ENCODE measurements at places on chromosomes 3 and 15.

- DNase-seq = no peak
Observed at GRCh38 chr3:42652251-42652610, 1.3 kb upstream of the ZBTB47 start.

DNA sequence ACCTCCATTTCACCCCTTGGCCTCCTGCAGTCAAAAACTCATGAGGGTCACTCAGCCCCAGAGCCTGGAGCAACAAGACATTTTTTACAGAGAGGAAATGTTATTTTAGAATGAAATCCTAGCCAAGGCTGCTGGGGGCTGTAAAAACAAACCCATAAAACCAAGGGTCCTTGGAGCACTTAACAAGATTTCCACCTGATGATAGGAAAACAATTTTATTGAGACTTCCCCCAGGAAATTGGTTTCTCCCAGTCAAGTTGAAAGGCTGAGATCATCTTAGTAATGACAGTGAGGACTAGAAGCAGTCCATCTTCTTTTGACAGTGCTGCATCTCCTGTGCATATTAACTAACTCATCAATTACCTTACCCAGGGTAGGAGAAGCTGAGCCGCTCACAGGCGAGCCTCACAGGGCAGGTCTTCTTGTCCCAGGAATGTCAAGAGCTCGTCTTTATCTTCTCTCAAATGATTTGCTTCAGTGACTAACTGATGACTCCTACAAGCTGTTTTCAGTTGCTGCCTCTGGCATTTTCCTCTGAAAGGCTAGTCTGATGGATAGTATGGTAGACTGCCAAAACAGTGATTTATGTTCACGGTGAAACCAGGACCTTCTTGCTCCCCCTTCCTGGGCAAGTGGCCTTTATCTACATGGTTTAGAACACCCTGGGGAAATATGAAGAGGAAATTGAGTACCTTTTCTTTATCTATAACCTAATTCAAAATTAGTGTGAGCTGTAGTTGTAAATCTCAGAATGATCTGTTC, 34.6 kb upstream of the AEN start:
- no peak for DNase-seq

DNA sequence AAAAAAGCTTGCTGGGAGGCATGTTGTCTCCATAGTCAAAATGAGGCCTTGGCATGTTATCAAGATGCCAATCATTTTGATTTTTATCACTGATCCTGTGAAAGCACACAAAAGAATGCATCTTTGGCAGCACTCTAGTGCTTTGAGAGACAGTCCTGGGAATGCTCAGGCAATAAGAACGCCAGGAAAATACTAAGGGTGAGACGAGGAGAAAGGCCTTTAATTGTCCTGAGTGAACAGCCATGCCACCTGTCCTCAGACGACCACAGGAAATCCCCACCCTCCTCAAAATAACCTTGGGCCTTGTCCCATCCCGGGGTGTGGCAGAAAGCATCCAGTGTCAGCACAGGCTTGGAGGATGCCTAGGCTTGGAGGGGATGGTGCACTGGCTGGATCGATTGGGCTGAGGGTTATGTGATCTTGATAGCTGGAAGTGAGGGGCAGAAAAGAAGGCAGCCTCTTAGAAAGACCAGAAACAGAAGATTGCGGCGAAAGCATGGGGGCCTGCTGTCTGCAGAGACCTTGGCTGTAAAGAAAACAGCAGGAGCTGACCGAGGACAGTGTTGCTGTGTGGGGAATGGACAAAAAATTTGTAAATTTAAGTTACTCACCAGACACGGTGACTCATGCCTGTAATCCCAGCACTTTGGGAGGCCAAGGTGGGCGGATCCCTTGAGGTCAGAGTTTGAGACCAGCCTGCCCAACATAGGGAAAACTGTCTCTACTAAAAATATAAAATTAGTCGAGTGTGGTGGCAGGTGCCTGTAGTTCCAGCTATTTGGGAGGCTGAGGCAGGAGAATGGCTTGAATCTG, 7.3 kb downstream of the TMEM158 start:
- no peak for DNase-seq

- no peak for DNase-seq
Observed at GRCh38 chr15:90402767-90403166, 14.7 kb downstream of the IQGAP1 start.

DNA sequence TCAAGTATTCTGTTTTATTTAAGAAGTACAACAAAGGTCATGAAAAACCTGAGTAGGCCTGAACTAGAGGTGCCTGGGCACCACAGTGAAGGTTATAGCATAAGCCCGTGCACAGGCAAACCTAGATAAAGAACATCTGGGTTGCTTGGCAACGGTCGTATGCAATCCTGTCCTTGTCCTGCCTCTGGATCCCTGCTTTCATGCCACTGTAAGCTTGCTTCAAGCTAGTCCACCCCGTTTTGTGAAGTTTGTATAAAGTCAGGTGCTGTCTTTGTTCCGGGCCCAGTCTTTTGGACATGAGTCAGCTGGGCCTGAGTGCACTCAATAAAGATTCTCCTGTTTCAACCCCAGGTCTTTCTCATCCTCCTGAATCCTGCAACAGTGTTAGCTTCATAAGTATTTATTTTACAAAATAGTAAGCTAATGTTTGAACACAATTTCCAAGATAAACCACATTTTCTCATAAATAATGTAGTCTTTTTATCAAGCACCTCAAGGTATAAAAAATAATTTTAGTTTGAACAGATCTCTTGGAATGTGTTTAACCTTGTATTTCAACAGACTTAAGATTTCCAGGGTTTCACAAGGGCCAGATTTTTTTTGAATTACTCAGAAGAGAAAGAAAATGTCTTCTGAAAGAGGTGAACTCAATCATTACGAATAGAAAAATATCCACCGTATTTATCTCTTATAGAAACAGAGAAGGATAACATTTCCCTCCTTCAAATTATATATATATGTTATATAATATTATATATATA, 14.3 kb upstream of the SLC9C1 start:
- no peak for DNase-seq

DNA sequence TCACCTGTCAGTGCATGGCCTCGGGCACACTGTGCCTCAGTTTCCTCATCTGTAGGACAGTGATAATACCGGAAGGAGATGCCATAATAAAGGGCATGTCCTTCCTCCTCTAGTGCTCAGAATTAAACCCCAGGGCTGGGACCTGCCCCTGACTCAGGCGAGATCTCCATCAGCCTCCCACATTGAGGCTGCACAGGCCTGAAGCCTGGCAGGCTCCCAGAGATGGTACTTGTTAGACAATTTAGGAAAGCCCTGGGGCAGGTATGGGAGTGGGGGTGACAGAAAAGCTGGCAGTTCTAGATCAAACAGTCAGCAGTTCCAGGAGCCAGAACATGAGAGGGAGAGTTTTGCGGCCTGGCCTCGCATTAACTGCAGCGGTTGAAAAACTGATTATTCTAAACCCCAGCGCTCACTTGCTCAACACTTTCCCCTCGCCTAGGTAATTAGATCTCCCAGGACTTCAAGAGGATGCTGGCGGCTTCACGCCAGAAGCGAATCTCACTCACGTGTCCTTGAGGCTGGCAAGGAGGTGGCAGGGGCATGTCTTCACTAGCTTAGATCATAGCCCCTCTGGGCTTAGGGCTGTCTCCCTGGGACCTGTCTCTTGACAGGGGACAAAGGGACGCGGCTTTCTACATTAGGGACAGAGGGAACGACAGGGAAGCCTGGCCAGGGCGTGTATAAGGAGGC, 73.1 kb downstream of the ATP2B2 start:
- no peak for DNase-seq

DNA sequence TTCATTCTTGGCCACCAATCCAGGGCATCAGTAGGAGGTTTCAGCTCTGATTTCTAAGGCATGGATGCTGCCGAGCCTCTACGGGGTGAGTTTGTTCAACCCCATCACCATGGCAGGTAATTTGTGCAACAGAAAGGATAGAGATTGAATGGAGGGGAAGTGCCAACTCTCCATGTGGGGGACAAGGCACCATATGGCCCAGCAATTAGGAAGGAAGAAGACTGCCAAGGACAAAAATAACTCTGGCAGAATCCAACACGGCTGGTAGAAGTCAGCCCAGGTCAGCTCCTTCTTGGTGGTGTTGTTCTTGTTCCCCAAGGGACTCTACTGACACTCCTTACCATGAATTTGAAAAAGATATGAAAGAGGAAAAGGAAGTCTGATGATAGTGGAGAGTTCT, 503.9 kb downstream of the MAGI1 start:
- no peak for DNase-seq

GRCh38 chr3:139088462-139089324, 44.0 kb upstream of the PRR23C start:
- no peak for DNase-seq

- DNase-seq = no peak
Observed at GRCh38 chr3:57078344-57078634, 17.8 kb downstream of the SPATA12 start.

DNA sequence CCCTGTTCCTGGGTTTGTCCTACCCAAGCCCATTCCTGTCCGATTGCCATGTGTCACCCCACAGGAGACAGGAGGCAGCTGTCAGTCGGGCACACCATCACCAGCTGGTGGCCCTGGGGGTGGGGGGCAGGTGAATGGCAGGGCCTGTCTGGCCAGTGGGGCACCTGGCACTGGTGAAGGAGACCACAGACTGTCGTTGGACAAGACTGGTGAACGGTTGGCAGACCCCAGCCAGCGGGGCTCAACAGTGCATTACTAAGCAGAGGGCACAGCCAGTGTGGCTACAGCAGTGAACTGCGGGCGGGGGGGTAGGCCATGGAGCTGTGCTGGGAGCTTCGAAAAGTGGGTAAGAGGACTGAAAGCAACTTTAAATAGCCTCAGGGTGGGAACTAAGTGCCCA, 2.1 kb downstream of the SEMA7A start:
- no peak for DNase-seq

- DNase-seq = no peak
Observed at GRCh38 chr3:17039594-17039993, 154.8 kb downstream of the PLCL2 start.

GRCh38 chr3:49412632-49413337, 562 bp downstream of the TCTA start:
- DNase-seq = no peak

- peak; percentile 78 for DNase-seq
Observed at GRCh38 chr3:69085833-69086722, 1.3 kb downstream of the ARL6IP5 start.

DNA sequence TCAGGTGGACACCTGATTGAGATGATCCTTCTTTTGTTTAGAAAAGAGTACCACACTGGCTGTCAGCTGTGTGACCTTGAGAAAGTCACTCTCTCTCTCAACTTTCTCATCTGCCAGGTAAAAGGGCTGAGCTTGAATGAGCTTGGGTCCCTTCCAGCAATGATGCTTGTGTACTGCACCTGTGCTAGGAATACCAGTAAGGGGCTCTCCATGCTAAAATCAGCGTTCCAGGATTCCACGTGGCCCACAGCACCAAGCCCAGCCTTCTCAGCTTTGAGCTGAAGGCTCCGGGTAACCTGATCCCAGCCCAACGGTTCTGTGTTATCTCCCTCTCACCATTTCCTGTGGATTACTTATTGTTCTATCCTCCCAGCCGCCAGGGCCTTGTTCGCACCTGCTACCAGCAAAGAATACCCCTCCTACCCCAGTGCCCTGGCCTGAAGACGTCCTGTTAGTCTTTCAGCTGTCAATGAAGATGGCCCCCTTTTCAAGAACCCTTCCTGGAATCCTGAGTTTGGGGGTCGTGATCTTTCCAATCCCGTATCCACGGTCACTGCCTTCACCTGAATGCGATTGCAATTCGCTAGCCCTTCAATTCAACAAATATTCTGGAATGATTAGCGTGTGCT, 54.2 kb upstream of the CGNL1 start:
- no peak for DNase-seq

DNA sequence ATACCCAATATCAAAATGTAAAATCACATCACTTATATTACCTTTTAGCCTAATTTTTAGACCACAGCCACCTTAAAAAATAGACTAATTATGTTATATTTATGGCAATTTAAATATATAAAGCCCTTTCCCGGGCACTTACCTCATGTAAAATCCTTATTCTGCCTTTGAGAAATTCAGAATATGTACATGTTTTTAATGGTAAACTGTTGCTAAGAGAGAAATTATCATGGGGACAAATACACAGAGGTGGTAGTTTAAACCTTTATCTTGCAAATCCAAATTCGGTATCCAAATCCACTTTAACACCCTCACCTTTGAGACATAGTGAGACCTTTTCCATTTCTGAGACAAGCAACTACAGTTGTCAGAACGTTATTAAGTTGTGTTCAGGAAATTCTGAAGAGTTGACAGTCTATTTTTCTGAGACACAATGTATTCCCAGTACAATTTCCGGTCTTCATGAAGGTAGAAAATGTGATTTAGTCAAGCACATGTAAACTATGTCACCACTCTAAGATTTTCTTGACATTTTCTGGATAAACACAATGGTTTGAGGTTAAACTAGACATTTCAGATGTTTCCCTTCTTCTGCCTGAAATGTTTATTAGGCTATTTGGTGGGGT, 10.6 kb upstream of the VGLL3 start:
- no peak for DNase-seq

DNA sequence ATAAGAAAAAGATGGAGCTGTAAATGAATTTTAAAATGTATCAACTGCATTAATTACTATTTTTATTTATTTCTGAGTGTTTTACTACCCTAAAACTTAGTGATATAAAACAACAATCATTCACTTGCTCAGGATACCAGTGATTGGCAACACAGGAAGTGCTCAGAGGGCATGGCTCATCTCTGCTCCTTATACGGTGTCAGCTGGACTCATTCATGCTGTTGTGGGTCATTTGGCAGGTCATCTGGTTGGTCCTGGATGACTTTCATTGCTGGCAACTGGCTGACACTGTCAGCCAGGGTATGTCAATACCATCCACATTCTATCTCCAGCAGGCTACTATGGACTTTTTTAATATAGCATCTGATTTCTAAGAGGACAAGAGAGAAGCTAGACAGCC, 689.6 kb upstream of the NECTIN3 start:
- no peak for DNase-seq

- no peak for DNase-seq
Observed at GRCh38 chr3:28669870-28670269, 321.2 kb upstream of the AZI2 start.

DNA sequence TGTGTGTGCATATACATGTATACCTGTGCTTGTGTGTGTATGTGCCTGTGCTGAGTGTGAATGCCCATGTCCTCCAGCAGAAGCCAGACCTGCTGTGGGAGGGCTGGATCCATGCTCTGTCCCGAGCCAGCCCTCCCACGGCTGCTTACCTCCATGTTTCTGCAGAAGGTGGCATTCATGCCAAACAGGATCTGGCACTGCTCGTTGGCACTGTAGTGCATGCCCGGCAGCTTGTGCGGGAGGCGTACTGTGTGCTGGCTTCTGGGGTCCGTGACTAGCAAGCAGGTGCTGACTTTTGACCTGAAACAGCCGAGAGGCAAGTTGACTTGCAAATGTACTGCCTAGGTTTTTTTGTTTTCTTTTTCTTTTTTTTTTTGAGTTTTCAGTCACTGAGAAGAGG, 189.3 kb downstream of the ADAMTS17 start:
- DNase-seq = no peak

DNA sequence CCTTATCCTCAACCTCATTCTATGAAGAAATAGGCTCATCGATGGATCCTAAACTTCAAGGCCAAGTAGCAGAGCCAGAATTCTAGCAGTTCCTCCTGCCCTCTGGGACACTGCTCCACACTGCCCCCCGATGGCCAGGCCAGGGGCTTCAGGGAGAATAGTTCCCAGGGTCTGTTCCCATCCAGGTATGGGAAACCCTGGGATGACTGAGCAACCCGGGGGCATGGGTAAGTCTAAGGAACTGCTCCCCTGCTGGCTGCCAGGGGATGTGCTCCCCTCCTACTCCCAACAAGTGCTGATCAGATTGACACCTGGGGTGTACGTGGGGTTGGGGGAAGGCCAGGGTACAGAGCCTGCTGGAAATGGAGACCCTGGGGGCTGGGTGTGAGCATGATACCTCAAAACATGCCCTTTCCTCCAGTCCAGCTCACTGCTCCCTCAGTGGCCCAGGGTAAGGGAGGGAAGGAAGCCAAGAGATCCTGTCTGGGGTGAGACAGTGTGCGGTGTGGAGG, 7.6 kb downstream of the ULK3 start:
- peak; percentile 33 for DNase-seq
